ENCODE measurements at places on chromosomes 12 and 14.

DNA sequence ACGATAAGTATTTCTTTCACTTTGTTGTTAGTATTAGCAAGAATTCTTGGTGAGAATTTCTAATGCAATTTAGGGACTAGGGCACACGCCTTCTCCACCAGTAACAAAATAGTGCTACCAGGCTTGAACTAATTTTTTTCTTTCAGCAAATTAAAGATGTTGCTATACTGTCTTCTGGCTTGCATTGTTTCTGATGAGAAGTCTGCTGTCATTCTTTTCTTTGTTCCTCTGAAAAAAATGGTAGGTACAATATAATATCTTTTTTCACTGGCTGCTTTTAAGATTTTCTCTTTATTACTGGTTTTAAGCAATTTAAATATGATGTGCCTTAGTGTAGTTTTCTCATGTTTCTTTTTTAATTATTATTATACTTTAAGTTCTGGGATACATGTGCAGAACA lies 171.2 kb downstream of the PCNX1 start:
- no peak for DNase-seq

DNA sequence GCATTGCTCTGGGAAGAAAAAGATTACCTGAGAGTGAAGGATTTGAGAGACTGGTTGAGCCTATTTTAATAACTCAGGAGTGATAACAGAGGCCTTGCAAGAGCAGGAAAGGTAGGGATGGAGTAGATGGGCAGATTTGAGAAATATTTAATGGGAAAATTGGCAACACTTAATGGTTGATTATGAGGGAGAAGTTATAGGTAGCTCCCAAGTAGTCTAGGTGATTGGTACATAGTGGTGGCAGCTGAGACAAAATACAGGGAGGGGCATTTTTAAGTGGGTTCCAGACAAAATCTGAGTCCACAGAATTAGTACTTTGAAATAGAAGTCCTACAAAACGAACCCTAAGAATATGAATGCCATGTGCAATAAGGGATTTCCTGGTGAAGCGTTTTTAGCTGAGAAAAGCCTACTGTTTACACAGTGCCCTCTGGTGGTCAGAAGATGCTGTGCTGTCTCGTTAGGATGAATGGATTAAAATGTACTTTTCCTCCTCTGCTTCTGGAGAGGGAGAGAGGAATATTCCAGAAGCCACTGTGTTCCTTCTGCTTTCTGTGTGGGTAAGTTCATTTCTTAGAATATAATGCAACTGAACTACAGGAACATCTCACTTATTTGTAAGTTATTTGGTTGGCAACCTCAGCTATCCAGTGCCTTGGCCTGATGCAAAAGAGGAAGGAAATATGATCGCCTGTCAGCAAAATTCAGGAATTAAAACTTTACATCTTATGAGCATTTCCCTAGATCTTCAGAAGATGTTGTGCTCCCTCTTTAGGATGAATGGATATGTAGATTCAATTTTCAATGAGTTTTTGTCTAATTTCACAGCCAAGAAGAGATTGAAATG lies 6.5 kb downstream of the ZBTB1 start:
- DNase-seq, result peak; percentile 59

GRCh38 chr12:93982771-93983315 lies 165.5 kb upstream of the PLXNC1 start:
- peak; percentile 7 for DNase-seq

DNA sequence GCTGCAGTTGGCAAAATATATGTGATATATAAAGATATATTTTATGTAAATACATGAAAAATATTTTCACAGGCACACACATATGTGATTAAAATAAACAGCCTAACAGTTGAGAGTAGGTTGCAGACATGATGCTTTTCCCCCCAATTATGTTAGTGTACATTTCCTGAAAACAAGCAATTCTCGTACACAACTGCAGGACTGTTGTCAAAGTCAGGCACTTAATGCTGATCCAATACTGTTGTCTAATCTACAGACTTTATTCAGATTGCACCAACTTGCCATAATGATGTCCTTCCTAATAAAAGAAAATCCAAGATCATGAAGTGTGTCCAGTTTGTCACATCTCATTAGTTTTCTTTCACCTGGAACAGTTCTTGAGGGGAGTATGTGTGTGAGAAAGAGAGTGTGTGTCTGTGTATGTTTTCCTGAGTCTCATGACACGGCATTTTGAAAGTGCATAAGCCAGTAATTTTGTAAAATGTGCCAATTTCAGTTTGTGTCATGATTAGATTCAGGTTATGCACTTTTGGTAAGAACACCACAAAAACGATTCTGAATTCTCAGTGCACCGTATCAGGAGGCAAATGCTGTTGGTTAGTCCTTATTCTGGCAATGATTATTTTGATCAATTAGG lies 16.5 kb upstream of the SEL1L start:
- DNase-seq, result no peak

- no peak for DNase-seq
Measured at GRCh38 chr12:124030008-124030407, 57.0 kb downstream of the ZNF664 start.

DNA sequence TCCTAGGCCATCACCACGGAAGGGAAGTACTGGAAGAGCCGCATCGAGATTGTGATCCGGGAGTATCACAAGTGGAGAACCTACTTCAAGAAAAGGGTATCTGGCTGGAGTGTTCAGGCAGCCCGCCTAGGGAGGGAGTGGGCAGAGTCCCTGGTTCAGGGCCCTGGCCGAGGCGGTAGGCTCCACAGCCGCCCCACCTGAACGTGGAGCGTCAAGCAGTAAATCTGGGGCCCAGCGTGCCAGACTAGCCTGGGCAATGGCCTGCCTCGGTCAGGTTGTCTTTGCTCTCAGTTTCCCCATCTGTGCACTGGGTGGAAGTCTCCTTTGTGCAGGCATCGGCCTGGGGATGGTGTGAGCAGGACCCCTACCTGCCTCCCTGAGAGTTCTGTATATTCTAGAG lies 44.9 kb downstream of the IL31 start:
- no peak for DNase-seq

GRCh38 chr14:71138448-71139293 lies 231.4 kb downstream of the PCNX1 start:
- peak; percentile 10 for DNase-seq

GRCh38 chr12:252636-253035 lies 10.0 kb downstream of the SLC6A13 start:
- no peak for DNase-seq
